Stimulated activated CD4-positive, alpha-beta T cell treated with anti-CD3 and anti-CD28 coated beads, TNF-alpha, amount 100 ng/mL, for 4 hours (primary cell): ENCODE measurements at places on chromosomes 7 and 10.
A peak's percentile ranks its signal among the peaks of the same experiment; 100 is the strongest.

DNA sequence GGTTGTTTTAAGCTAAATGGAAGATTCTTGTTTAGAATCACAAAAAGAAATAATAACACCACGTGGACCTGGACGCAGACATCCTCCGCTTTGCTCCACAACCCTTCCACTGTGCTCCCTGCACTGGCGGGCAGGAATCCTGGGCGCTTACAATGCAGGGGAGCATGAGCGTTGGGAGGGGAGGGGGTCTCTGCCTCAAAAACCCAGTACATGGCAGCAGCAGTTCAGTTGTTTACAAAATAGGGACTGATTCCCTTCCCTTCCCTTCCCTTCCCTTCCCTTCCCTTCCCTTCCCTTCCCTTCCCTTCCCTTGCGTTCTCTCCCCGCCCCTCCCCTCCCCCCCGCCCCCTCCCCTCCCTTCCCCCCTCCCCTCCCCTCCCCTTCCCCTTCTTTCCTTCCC, 169.6 kb upstream of the ITGB1 start:
- no peak for DNase-seq

DNA sequence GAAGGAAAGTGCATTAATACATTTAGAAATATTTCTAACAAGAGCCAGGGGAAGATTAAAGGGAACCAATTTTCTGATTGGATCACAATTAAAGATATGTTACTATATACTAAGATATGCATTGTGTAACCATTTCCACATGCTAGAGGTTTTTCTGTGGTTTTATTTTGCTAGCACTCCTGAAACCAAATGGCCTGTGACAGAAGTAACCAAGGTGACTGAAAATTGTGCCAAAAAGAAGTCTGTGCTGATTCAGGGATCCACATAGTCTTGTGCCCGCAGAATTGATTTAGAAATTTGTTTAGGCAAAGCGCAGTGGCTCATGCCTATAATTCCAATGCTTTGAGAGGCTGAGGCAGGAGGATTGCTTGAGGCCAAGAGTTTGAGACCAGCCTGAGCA, 1.8 kb downstream of the CC2D2B start:
- no peak for DNase-seq

GRCh38 chr10:70084189-70084588, 31.5 kb downstream of the MACROH2A2 start:
- no peak for DNase-seq

DNA sequence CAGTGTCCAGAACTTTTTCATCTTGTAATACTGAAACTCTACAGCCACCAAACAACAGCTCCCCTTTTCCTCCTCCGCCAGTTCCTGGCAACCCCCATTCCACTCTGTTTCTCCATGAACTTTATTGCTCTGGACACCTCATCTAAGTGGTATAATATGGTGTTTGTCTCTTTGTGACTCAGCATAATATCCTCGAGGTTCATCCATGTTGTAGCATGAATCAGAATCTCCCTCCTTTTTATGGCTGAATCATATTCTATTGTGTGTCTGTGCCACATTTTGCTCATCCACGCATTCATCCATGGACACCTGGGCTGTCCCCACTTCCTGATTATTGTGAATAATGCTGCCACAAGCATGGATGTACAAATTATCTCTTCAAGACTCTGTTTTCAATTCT, 124.4 kb upstream of the FGFR2 start:
- DNase-seq = no peak

DNA sequence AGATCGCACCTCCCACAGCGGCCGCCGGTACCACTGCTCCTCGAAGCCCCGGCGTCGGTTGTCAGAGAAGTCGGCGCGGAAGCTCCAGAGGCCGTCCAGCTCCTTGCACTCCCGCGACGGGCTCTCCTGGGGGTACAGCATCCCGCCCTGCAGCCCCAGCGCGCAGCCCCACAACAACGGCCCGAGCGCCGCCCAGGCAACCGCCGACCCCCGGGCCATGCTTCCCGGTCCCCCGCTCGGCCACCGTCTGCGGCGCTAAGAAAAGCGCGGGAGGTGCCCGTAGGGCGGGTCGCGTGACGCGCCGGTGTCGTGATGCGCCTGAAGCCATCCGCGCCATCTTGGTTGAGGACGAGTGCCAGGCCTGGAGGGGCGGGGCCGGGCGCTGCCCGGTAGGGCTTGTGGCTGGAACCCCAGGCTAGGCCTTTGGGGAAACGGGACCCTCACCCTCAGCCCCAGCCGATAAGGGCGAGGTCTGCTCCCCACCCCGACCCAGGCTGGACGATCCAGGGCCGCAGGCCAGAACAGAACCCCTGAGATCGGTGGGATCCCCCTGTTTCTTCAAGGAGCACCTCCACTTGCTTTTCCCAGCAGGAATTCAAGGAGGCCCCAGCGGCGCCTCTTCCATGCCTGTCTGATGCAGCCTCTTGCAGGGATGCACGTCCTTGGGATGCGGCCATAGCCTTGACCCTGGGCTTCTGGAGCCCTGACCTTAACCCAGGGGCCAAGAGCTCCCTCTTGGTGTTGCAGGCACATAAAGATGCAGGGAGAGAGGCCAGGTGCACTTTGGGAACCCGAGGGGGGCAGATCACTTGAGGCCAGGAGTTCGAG, at the start of gene GUSB:
Gene GUSB, minus strand, starts transcription at position 249 of the 828 bp plus-strand sequence. Its CDS starts 30 bp downstream, at position 219.
- peak; percentile 79 for DNase-seq

DNA sequence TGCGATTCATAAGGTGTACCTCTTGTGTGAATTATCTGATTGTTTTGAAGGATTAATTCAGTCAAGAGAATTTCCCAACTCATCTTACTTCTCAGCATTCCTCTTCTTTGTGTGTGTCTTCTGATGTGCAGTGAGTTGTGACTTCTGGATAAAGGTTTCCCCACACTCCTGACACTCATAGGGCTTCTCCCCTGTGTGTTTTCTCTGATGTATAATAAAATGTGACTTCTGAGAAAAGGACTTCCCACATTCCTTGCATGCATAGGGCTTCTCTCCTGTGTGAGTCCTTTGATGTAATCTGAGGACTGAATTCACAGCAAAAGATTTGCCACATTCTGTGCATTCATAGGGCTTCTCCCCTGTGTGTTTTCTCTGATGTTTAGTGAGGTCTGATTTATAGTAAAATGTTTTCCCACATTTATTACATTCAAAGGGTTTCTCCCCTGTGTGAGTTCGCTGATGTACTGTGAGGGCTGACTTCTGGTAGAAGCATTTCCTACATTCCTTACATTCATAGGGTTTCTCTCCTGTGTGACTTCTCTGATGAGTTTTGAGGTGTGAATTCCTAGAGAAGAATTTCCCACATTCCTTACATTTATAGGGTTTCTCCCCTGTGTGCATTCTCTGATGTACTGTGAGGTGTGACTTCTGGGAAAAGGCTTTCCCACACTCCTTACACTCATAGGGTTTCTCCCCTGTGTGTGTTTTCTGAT, 24.2 kb downstream of the ZNF25 start:
- DNase-seq = no peak

- DNase-seq = no peak
Observed at GRCh38 chr7:102216573-102217314, 69.9 kb upstream of the SH2B2 start.

DNA sequence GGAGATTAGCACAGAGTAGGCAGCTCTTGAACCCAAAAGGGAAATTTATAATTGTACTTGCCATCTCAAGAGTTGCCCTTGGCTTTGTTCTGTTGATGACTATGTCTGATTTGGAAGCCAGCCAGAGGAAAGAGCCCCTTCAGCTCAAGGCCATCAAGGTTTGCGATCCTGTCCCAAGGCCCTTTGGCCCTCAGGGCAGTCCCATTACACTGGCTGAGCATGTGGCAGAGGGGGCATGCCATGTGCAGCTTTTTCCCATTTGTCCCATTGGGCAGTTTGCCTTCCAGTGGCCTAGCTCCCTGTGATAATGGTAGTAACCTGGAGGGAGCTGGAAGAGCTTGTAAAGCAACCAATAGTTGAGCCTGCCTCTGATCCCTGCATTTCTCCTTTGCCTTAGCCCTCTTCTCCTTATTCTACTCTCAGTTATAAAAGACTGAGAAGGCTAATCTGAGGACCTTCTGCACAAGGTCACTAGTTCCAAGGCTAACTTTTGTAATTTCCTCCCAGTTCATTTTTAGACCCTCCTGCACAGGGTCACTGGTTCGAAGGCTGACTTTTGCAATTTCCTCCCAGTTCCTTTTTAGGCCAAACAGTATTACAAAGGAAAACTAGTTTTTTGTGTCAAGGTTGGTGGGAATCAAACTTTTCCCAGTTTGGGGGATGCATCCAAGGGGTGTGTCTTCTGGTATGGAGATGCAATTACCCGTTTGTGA, 31.0 kb upstream of the ARHGAP12 start:
- DNase-seq = no peak

- no peak for DNase-seq
Observed at GRCh38 chr7:132354527-132354926, 221.7 kb downstream of the PLXNA4 start.

DNA sequence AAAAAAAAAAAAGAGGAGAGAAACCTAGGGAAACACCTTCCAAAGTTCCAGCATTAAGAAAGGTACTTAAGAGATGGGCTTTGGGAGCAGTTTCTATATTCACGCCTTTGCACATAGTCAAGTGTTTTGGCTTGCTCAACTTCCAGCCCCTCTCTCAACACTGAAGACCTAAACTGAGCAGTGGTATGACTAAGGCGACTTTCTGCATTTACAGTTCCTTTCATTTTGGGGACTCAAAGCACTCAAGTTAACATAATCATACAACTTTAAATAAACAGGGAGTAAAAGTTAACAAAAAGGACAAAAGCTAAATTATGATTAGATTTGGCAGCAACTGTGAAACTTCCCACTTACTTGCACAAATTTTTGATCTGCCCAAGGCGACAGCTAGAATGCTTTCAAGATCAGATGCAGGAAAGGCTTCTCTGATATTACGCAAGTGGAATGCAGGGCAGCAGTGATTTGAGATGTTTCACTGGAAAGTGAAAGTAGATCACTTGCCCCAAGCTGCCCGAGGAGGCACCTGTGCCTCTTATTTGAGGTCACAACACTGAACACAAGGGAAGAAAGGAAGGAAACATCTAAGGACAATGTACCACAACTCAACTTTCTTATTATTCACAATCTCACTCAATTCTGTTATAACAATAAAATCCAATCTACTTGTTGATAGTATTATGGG, 199.5 kb downstream of the SKAP2 start:
- DNase-seq = no peak

- DNase-seq = no peak
Observed at GRCh38 chr7:31100871-31101270, 48.8 kb downstream of the ADCYAP1R1 start.

- no peak for DNase-seq
Observed at GRCh38 chr10:131569851-131570715, 258.6 kb upstream of the TCERG1L start.

DNA sequence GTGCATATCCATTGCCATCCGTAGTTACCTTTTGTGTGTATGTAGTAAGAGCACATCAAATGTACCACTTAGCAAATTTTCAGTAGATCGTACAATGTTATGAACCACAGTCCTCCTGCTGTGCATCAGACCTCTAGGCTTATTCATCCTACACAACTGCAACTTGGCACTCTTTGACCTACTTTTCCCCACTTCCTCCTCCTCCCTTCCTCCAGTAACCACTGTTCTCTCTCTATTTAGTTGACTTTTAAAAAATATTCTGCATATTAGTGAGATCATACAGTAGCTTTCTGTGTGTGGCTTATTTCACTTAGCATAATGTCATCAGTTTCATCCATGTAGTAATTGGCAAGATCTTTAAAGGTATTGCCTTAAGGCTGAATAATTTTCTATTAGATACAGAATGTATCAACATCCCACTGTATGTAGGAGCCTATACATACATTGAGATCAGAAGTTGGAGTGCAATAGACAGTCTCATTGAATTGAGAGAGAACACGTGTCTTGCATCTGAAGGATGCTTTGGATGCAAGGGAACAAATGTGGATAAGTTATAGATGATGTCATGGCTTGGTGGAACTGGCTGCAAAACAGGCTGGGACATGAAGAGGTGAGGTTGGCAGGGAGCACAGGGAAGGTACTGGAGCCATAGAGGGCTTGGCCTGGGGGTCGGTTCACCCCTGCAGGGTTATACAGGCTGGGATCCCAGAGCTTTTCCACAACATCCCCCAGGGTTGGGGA, 83.0 kb upstream of the FAM180A start:
- DNase-seq = no peak

DNA sequence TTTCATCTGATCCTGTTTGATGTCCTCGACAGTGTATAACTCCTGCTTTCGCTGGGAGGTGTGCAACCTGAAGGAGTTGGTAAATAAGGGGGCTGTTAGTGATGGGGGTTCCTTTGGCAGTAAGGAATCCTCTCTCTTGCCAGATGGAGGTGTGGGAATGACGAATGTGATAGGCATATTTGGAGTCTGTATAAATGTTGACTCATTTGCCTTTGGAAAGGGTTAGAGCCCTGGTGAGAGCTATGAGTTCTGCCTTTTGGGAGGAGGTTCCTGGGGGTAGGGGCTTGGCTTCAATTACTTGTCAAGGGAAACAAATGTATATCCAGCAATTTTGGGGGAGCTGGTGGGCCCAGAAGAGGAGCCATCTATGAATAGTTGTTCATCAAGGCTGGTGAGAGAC, 11.4 kb upstream of the CHST3 start:
- no peak for DNase-seq

DNA sequence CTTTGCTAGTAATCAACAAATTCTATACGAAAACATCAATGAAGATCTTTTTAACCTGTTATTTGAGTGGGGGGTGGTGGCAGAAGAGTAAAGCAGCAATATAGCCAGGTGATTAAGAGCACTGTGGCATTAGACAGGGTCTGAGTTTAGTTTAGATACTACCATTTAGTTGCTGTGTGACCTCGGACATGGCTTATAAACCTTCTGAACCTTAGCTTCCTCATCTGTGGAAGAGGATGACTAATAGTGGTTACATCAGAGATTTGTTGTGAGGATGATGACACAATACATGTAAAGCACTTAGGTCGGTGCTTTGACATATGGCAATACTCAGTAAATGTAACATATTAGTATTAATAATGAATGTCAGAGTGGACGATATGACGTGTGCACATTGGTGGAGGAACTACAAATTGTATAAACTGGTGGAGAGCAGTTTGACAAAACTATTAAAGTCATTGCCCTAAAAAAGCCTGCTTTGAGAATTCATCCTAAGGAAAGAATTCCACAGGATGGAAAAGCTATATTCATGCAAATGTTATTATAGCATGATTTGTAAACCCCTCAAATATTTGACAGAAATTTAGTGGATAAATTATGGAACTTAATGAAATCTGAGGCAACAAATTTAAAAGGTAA, 24.3 kb downstream of the SPAG6 start:
- DNase-seq = no peak

- no peak for DNase-seq
Observed at GRCh38 chr10:78348411-78349164, 314.9 kb downstream of the RPS24 start.

DNA sequence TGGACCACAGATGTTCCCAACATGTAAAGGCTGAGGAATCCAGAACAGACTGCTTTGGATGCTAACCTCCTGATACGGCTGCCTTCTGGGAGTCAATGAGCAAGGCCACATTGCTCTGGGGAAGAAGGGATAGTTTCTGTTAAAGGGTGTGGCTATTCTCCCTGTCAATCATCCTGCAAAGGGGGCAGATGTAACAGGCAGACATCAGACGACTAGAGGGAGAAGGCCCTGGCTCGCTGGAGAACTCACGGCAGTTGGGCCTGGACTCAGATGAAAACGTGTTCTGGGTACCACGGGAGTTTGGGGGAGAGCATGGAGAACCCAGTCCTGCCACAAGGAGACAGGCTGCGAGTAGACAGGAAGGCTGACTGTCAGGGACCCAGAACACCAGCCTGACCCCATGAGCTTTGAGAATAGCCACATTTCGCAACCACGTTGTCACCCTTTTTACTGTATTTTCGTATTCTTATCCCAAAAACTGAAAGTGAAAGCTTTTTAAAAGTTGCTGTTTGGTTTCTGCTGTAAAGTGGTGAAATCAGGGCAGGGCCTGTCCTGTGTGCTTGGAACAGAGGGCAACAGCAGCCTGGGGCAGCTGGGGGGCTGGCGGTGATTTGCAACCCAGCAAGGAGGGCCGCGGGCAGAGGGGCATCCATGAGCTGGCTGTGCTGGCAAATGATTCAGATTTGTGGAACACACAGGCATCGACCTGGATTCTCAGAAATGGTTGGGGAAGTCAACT, 95.3 kb downstream of the MYOF start:
- no peak for DNase-seq
